Daoy (cell line): ENCODE measurements at places on chromosomes 4 and X.

- DNase-seq: peak; percentile 17
Observed at GRCh38 chr4:147787204-147787603, 55.3 kb downstream of the ARHGAP10 start.

DNA sequence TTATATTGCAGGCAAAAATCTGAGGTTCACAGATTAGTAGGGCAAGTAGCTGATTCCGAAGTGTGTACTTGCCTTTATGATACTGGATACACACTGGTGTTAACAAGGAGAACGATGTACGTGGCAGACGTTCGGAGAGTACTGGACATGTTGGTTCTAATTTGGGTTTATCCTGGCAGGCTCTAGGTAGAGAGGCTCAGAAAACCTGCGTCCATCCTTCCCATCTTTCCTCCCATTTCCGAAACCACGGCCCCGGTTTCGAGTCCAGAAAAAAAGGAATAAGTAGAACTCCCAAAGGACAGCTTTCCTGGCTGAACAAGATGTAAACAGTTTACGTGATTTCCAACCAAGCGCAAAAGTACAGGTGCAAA is 351 bp upstream of the SLC30A9 start:
- DNase-seq: no peak

DNA sequence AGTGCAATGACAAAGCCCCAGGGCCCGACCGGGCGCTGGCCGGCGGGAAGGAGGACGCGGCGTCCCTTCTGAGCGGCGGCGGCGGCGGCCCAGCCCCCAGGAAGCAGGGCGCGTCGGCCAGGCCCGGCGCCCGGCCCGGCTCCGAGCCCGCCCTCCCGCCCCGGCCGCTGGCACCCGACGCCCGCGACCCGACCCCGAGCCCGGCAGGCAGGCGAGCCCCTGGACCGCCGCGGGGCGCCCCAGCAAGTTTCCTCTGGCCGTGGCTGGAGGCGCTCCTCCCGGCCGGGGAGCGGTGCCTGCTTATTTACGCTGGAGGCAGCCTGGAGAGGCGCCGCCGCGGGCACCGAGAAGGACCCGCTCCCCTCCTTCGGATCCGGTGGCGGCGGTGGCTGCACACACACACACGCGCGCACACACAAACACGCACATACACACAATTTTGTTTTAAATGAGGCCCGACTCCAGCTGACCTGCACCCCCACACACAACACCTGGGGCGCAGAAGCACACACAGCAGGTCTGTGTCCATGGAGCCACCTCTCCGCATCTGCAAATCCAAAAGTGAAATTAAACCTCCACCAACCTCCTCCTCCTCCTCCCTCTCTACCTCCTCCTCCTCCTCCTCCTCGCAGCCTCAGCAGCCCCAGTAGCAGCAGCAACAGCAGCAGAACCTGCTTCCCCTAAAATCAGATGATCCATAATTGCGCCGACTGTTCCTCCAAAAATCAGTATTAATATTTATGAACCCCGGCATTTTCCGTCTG is 669 bp downstream of the IRF2 start:
- DNase-seq: peak; percentile 28

GRCh38 chr4:75922588-75922987 is 18.2 kb downstream of the NAAA start:
- DNase-seq: no peak

GRCh38 chr4:118823471-118823870 is 12.5 kb downstream of the SEC24D start:
- no peak for DNase-seq

DNA sequence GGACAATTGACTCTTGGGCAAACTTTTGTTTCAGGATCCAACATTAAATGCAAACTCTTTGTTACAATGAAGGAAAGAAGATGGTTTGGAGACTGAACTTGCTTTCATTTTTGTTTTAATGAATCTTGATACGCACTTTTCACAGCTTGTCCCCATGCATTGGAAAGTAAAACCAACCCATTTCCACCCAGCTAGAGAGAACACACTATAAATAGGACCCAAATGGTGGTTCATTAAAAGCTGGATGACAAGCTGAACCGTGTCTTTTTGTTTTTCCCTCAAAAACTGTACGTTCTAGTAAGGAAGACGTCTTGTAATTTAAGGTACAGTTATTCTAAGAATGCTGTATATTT is 95.3 kb upstream of the EGFL6 start:
- DNase-seq: no peak

GRCh38 chrX:102745857-102746584 is 25.5 kb downstream of the GPRASP3 start:
- peak; percentile 17 for DNase-seq

- no peak for DNase-seq
Observed at GRCh38 chrX:77160301-77160700, 286.9 kb upstream of the FGF16 start.

DNA sequence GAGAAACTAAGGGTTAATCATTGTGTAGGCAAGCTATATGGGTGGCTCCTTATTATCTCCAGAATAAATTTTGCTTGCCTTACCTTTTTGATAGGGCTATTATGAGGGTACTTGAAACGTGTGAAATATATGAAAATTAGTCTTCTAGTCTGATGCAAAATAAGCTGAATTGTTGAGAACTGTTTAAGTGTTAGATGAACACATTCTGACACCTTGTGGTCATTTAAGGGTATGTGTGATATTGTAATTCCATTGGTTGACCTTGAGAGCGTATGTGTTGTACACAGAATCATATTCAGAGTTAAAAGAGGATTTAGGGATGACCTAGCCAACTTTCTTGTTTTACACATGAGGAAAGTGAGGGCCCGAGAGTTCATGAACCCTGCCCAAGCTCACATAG is 44.6 kb upstream of the LINC00632 start:
- DNase-seq: peak; percentile 4

DNA sequence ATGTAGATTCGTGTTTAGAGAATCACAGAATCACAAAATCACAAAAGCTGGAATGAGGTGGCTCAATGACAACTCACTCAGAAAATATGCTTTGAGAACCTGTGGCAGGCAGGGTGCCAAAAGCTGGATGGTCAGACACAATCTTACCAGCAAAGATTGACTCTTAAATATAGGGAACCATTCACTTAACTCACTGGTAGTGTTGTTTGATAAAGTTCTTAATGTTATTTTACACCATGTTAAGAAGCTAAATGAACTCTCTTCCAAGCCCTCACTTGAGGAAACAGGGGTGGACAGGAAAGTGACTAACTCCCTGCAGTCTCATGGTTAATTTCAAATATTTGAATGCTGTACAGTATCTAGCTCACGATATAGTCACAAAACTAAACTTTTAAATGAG is 5.7 kb upstream of the SCOC start:
- peak; percentile 39 for DNase-seq

DNA sequence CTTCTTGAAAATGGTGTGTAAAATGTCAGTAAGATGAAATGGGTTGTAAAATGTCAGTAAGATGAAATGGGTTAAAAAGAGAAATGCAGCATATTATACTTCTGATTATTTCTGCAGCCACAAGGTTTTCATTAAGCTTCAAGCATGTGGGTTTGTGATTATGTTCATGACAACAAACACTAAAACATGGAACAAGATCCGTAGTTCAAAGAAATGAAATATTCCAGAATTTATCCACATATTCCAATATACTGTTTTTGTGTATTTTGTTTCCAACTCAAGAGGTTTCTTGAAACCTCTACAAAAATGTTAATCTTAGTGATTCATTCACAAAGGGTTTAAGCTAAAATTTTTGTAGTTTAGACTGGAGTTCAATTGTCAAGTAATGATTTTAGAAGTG is 84.0 kb downstream of the ADAMTS3 start:
- no peak for DNase-seq

GRCh38 chrX:19565605-19566004 is 50.3 kb upstream of the MAP3K15 start:
- DNase-seq: no peak

DNA sequence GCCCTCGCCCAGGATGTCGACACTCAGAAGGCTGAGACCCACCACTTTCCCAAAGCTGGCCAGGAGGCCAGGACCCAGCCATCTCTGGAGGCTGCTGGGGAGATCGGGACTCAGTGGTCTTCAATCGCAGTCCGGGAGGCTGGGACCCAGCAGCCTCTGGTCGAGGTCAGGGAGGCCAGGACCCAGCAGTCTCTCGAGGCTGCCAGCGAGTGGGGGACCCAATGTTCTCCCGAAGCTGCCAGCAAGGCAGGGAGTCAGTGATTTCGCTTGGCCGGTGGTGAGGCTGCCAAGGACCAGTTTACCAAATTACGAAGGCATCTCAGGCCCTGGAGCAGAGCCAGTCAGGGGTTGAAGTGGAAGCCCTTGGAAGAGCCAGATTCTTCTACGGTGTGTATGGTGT is 181.6 kb downstream of the NAF1 start:
- DNase-seq: no peak

- DNase-seq: no peak
Observed at GRCh38 chrX:69457756-69458155, 46.4 kb upstream of the NALF2 start.

DNA sequence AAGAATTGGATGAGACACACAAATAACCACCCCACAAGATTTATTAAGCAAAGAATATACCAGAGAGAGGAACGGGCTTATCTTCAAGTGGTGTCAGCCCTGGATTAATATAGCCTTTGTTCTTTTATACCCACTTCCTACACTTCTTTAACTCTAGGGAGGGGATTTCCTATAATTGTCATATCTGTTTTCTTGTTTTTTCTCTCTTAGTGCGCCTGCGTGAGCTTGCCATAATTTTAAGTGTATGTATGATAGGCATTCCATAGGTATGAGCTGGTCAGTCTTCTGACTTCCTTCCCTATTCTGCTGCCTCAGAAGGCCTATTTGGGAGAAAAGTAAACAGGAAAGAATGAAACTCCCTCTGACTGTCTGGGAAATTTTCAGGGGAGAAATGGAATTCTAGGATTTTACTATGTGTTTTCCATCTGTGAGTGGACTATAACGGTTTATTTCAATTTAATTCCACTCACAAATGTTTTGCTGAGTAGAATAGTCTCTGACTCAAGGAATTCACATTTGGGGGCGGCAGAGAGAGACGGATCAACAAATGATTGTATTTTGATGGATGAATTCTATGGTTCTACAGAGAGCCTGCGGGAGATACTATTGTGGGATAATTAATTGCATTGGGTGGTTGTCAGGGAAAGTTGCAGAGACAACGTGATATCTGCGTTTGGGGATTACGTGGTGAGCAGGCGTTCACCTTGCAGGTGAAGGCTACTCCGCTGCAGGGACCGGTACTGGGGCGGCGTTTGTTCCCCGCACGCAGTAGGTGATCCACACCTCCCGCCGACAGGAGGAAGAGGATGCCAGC is 626 bp upstream of the CEP135 start:
- peak; percentile 84 for DNase-seq

- DNase-seq: no peak
Observed at GRCh38 chr4:82765134-82765533, 33.5 kb downstream of the SCD5 start.

DNA sequence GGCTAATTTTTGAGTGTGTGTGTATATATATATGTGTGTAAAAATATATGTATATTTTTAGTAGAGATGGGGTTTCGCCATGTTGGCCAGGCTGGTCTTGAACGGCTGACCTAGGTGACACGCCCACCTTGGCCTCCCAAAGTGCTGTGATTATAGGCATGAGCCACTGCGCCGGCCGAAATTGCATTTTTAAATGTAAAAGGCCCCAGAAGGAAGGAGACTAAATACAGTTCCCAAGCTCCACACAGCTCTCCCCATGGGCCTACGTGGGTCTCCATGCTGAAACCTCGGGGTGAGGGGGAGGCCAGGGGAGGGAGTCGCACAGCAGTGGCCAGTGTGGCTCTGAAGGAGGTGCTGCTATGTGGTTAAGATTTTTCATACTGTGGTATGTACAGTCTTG is 12.8 kb upstream of the CDKN2AIP start:
- no peak for DNase-seq

GRCh38 chrX:68917799-68918198 is 89.0 kb downstream of the EFNB1 start:
- no peak for DNase-seq

GRCh38 chr4:186400676-186401075 is 134.7 kb downstream of the F11 start:
- peak; percentile 61 for DNase-seq

- DNase-seq: peak; percentile 1
Observed at GRCh38 chr4:133920236-133920635, 281.4 kb downstream of the PABPC4L start.

GRCh38 chrX:124680287-124680686 is 333.9 kb downstream of the SH2D1A start:
- DNase-seq: no peak

- no peak for DNase-seq
Observed at GRCh38 chr4:91298156-91298700, 1005.5 kb upstream of the GRID2 start.

- no peak for DNase-seq
Observed at GRCh38 chr4:176134670-176135069, 60.7 kb downstream of the SPATA4 start.

DNA sequence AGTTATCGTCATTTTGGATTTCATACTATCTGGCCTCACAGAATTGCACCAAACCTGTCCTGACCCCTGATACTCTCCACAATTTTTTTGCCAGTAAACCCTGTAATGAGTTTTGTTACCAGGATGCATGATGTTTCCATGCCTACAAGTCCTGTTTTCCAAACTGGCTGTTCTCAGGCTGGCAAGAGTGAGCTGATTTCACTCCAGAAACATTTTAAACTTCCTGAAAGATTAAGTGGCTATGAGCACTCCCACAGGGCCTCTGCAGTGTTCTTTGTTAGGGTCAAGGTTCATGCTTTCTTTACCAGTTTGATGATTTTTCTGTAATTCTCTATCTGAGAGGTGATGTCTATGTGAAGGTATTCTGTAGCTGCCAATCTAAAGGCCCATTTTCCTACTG is 31.7 kb upstream of the PDLIM3 start:
- peak; percentile 67 for DNase-seq

DNA sequence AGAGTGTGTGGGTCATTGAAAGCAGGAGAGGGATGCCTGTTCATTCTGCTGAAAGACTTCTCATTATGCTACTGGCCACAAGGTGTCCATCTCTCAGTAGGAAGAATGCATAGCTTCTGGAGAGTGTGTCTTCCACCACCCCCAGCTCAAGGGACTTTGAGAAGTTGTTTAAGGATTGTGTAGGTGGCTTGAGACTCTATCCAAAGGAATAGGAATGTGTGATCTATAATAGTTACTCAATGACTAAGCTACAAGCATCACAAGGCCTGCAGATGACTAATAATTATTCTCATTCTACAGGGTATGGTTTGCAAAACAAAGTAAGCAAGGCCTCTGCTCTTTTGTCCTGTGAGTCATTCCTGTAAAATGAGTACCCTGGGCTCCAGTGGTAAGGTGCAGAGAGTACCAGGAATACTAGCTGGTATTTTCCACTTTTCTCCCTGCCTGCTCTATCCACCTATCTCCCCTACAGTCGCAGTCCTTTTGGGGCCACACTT is 279.8 kb upstream of the BOD1L1 start:
- DNase-seq: peak; percentile 84

- DNase-seq: no peak
Observed at GRCh38 chr4:189313861-189314513, 626.7 kb upstream of the FRG1 start.

GRCh38 chrX:116285501-116285900 is 115.0 kb downstream of the AGTR2 start:
- no peak for DNase-seq
